ENCODE measurements at places on chromosomes 12 and 14.

- no peak for DNase-seq
Observed at GRCh38 chr12:109140560-109140959, 24.2 kb downstream of the ACACB start.

DNA sequence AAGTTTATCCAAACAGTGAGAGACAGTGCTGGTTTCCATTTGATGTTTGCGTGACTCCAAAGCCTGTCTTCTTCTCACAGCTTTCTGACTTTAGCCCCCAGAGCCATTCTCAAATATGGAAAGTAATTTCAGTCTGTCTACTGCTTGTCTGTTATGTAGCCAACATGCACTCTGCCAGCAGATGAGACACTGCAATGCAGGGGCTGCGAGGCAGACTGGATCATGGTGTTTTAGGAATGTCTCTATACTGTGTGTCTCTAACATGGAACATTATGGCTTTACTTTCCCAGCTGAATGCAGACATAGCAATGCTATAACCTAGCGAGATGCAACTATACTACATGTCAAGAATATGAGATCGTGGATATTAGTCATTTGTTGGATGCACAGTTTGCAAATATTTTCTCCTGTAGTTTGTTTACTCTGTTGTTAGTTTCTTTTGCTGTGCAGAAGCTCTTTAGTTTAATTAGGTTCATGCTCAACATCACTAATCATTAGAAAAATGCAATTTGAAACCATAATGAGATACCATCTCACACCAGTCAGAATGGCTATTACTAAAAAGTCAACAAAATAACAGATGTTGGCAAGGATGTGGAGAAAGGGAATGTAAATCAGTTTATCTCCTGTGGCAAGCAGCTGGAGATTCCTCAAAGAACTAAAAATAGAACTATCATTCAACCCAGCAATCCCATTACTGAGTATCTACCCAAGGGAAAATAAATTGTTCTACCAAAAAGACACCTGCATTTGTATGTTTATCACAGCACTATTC, 235.8 kb upstream of the TMTC1 start:
- no peak for DNase-seq

GRCh38 chr12:72273499-72273837, 1.3 kb downstream of the TRHDE start:
- DNase-seq: no peak

DNA sequence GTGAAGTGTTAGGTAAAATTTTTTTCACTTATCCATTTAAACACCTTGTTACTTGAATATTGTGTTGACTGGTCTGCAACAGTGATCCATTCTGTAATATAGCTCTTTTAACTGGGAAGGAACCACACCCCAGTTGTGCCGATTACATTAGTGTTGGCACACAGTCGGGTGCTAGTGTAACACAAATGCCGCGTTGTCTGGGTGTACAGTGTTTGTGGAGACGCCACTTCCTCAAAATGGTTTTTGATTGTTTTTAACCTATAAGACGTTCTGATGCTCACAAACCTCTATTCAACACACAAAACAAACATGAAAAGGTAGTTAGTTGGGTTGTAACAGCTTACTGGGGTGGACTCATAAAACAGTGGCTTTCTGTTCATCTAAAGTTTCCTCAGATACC, 48.0 kb upstream of the TRAF3 start:
- no peak for DNase-seq

GRCh38 chr14:77281852-77282410, 10.9 kb upstream of the NGB start:
- DNase-seq: no peak

GRCh38 chr14:96617635-96618034, 115.5 kb downstream of the PAPOLA start:
- DNase-seq: no peak

DNA sequence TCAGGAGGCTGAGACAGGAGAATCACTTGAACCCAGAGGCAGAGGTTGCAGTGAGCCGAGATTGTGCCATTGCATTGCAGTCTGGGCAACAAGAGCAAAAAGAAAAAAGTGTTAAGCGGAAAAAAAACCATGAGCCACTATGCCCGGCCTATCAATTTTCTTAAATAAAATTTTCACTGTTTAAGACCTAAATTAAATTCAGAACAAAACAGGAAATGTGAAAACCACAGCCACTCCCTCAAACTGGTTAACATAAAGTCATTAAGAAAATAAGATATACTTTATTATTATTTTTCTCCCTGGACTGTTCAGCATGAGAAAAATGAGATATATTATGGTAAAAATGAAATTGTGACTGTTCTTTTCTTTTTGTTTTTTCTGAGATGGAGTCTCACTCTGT, 44.6 kb upstream of the GCH1 start:
- no peak for DNase-seq

- no peak for DNase-seq
Observed at GRCh38 chr12:92469837-92470236, 233.0 kb upstream of the PLEKHG7 start.

GRCh38 chr12:318759-319515, 56.3 kb upstream of the SLC6A13 start:
- DNase-seq: no peak

GRCh38 chr12:52964556-52965336, 15.8 kb downstream of the KRT18 start:
- DNase-seq: no peak

DNA sequence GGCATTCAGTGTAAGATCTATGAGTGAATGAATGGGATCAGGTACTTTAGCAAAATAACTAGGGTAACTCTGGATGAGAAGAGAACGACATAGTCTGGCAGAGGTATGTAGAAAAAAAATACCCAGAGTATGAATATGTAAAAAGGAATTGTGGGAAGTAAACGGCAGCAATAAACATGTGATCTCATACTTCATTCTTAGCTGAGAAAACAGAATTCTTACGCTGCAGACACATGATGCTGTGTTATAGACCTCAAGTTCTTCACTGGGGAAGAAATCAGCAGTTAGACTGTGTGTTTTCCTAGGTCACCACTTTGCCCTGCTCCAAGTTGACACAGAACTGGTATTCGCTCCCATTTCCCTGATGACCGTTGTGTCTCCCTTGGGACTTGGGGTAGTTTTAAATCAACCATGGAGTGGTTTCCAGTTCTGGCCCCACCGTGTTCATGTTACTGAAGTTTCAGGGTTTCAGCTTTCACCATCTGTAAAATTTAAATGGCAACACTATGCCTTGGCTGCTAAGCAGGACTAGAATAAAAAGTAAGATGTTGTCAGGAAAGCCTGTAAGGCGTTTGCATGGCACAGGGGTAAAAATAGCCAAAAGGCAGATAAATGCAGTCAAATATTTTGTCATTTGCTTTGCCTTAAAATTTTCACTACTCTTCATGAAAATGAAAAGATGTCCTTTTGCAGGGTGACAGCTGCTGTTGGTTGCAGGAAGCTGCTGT, 223.7 kb downstream of the PELI2 start:
- no peak for DNase-seq

DNA sequence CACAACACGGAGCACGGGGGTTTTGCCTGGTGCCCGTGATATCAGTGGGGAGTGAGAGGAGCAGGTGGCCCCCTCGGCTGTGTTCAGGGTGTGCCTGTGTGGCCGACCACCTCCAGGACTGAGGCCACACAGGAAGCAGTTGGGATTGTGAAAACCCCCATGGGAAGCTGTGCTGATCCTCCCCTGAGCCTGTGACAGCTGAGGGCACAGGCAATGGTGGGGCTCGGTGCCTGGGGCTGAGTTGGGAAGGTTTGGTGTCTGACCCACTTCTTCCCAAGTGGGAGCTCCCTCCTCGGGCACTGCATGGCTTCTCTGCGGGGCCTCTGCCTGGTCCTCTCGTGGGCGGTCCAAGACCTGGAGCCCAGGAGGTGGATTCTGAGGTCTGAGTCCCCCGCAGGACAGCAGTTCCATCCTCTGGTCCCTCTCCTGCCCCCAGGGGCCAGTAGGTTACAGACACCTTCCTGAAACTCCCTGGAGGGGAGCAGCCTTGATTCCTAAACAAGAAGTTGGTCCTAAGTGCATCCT, 17.9 kb downstream of the PACS2 start:
- no peak for DNase-seq

- DNase-seq: no peak
Observed at GRCh38 chr12:131011165-131012079, 57.7 kb downstream of the ADGRD1 start.

GRCh38 chr12:15446807-15447206, 124.5 kb downstream of the PTPRO start:
- DNase-seq: no peak

GRCh38 chr14:67738740-67739504, 37.2 kb downstream of the RDH12 start:
- DNase-seq: no peak

DNA sequence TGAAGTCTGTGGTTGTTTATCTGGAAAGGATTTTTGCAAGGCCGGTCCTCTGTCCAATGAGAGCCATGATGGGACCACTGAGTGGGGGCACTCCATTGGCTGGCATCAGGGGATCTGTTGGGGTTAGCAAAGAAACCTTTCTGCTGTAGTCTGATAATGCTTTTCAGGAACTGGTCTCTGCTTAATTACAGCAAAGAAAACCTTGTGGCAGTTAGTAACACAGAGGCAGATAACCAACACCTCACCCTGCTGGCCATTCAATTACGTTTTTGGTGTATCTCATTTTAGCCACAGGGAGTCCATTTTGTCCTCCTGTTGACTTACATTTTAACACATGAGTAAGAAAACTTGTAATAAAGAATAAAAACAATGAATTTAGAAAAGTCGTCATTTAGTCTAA, 629.3 kb upstream of the MDGA2 start:
- no peak for DNase-seq

- DNase-seq: no peak
Observed at GRCh38 chr12:91333966-91334365, 151.3 kb upstream of the DCN start.

DNA sequence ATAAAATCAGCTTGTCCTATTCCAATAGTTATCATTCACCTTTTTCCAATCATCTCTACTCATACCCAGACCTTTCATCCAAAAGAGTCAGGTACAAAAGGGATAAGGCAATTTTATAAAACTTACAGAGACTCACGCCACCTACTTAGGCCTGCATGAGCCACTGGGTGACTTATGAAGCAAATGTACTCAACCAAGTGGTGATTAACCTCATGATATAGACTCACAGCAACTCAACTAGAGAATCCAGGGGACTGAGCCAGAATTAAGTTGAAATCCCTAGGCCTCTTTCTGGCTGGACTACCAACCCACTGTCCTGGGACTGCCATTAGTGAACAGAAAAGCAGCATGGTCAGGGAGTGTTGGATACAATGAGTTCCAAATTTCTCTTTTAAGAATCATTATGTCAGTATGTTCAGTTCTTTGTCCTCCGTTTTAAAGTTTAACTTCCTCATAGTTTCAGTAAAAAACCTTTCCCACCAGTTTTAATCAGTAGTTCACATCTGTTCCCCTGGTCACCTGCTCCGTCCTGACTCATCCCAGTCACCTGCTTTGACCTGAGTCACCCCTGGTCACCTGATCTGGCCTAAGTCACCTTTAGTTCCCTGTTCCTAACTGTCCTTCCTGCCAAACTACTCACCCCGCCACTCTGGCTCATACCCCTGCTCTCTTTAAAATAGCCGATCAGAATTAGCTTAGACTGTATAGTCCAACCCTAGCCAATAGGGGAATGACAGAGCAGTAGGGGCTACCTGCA, 36.8 kb downstream of the SPTSSA start:
- DNase-seq: no peak

GRCh38 chr14:99910337-99911309, 117.4 kb downstream of the EML1 start:
- no peak for DNase-seq

GRCh38 chr12:71439362-71439612, 311 bp upstream of the LGR5 start:
- DNase-seq: no peak

DNA sequence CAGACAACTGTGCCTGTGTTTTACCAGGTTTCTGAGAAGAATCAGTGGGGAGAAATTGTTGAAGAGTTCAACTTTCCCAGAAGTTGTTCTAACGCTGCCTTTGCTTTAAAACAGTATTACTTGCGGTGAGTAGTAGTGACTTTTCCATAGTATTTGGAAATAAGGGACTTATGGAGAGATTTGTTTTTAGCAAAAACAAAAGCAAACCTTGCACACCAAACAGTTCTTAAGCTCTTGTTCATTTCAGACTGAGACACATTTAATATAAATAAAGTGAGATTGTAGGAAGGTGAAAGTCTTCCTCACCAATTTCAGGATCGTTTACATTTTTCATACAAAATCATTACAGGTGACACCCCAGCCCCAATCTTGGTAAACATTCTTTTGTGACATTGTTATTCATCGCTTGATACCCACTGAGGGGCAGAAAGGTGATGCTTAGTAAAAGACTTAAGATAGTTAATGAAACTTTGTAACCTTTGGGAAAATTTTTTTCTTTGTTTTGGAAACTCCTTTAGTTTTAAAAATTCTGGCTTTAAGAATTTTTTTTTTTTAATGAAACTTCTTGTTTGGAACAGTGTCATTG, 1.8 kb downstream of the ARID2 start:
- DNase-seq: no peak

GRCh38 chr14:104978746-104979691, 845 bp upstream of the AHNAK2 start:
- no peak for DNase-seq

- DNase-seq: no peak
Observed at GRCh38 chr14:89728964-89729363, 225.6 kb downstream of the EFCAB11 start.

- DNase-seq: no peak
Observed at GRCh38 chr12:12305568-12306300, 38.9 kb upstream of the LRP6 start.

DNA sequence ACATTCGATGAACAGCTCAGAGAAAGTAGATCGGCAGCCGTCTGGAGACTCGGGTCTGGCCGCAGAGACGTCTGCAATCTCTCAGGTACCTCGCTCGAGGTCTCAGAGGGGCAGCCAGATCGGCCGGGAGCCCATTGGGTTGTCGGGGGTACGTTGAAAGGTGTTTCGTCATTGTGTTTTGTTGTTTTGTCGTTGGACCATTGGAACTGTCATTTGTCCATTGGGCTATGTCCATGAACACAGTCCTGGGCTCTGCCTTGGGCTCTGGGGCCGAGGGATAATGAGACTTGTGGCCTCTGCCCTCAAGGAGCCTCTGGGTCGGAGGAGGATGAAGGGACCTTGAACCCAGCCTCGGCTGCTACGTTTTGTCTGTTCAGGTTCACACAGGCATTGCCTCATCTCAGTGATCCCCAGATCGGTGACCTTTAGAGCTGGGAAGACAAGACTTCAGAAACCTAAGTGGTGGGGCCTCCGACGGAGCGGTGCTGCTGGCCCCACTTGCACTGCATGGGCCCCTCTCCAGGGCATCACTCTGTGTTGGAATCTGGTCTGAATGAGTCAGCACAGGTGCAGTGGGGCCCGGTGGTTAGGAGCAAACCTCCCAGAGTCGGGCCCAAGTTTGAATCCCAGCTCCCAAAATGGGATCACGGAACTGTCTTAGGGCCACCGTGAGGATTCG, 23.6 kb upstream of the MLXIP start:
- no peak for DNase-seq
